ENCODE measurements at places on chromosomes 2 and 18. TPM values are rescaled to one million over a fixed set of nuclear protein-coding genes. Genes with fewer than 3 reads are reported as not detected.
A peak's percentile ranks its signal among the peaks of the same experiment; 100 is the strongest.

The MC5R gene
- not detected for total RNA-seq

DNA sequence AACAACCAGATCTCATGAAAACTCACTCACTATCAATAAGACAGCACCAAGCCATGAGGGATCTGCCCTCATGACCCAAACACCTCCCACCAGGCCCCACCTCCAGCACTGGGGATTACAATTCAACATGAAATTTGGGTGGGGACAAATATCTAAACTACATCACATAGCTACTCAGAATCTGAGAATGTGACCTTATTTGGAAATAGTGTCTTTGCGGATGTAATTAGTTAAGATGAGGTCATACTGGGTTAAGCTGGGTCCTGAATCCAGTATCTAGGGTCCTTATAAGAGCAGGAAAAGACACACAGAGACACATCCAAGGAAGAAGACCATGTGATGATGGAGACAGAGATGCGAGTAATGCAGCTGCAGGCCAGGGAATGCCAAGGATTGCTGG is 27.5 kb upstream of the REEP1 start:
- H3K4me3 ChIP-seq: no peak overlapping the region
- no peaks in the 10 kb centered on the region for H3K27me3 ChIP-seq
- no peaks in the 10 kb centered on the region for H3K4me1 ChIP-seq
- H3K36me3 ChIP-seq: no peaks in the 10 kb centered on the region

DNA sequence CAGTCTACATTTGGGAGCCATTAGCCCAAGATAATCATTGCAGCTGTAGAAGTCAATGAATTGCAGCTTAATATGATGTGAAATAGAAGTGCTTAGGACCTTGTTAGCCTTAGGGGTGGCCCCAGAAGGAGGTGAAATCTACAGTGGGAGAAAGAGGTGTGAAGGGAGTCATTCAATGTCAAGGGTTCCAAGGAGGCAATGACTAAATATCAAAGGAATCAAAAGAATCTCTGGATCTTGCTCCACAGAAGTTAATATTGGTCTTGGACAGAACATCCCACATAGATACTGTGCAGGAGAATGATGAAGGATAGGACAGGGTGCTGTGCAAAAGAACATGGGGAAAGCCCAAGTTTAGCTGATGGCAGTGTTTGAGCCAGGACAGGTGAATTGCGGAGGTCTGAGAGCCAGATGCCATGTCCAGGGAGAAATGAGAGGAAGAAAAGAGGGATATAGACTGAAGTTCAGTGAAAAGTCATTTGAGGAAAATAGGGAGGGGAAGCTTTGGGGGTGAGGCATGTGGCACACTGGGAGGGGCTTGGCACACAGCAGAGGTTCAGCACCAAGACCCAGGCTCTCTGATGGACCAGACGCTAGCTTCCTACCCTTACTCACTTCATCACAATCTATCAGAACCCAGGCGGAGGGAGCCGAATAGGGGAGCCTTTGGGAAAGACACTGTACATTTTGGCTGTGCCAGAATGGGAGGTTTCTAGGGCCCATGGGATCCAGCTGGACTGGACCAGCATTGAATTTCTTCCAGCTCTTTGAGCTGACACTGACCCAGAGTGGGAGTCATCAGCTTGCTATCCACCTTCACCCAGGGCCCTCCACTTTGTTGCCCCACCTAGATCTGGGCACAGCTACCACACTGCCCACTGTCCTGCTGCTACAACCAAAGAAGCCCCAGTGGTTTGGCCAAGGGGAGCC is 2.2 kb downstream of the IL1F10 start:
- H3K27ac ChIP-seq: no peak overlapping the region
- no peak overlapping the region for H3K4me3 ChIP-seq
- H3K36me3 ChIP-seq: no peaks in the 10 kb centered on the region
- no peak for DNase-seq
- H3K4me1 ChIP-seq: no peaks in the 10 kb centered on the region

The TEX261 gene
- total RNA-seq: 26.5 TPM

GRCh38 chr2:231856959-231857358 is 69.2 kb downstream of the NPPC start:
- no peak for DNase-seq
- H3K27me3 ChIP-seq: no peaks in the 10 kb centered on the region
- H3K27ac ChIP-seq: no peak overlapping the region
- H3K4me1 ChIP-seq: no peaks in the 10 kb centered on the region
- H3K36me3 ChIP-seq: no peaks in the 10 kb centered on the region

DNA sequence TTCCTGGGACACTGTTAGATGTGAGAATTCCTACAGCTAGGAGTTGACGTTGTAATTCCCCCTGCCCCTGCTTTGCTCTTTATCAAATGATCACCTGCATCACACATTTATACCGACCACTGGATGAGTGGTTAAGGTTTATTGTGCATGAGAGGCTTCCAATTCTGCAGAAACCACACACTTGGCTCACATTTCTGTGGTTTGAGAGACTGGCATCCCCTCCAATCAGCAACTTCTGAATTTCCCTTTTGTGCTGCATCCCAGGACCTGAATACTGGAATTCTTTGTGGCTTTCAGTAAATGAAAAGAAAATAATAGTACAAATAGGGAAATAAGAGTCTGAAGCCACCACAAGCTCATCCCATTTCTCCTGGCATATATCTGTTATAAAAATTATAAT is 628.7 kb upstream of the PIK3C3 start:
- no peak overlapping the region for H3K27ac ChIP-seq
- no peak for DNase-seq
- H3K4me3 ChIP-seq: no peak overlapping the region
- no peaks in the 10 kb centered on the region for H3K36me3 ChIP-seq
- H3K27me3 ChIP-seq: no peaks in the 10 kb centered on the region

GRCh38 chr2:101921319-101921952 is 70.3 kb upstream of the IL1R2 start:
- H3K27ac ChIP-seq: no peak overlapping the region
- H3K4me1 ChIP-seq: no peaks in the 10 kb centered on the region
- H3K36me3 ChIP-seq: no peaks in the 10 kb centered on the region
- no peak overlapping the region for H3K4me3 ChIP-seq
- no peaks in the 10 kb centered on the region for H3K27me3 ChIP-seq
- no peak for DNase-seq

- H3K27ac ChIP-seq: no peak overlapping the region
- H3K4me3 ChIP-seq: no peak overlapping the region
- H3K36me3 ChIP-seq: no peaks in the 10 kb centered on the region
- H3K27me3 ChIP-seq: no peaks in the 10 kb centered on the region
- no peaks in the 10 kb centered on the region for H3K4me1 ChIP-seq
These were observed 7.5 kb upstream of the MOCOS start for GRCh38 chr18:36179562-36180355.

The MFSD2B gene
- 0.22 TPM for total RNA-seq

- no peak overlapping the region for H3K27ac ChIP-seq
- H3K36me3 ChIP-seq: no peaks in the 10 kb centered on the region
- no peak for DNase-seq
These were observed 59.6 kb downstream of the LDLRAD4 start for GRCh38 chr18:13278062-13278630.

DNA sequence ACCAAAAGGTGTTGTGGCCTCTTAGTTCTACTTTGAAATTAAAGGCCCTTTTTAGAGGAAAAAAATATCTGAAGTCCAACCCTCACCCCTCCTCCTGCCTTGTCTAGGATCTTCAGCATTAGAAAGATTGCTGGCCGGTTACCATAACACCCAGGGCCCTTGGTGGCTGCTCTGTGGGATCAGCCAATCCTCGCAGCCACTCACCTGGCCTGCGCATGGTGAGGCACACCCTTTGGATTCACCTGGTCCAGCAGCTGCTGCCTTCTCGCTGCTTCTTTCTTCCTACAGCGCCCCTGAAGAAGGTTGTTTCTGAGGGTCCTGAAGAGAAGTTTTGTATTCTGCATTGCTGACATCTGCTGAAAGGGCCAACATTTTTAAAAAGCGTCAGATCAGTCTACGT is 25.2 kb downstream of the DYTN start:
- H3K36me3 ChIP-seq: no peaks in the 10 kb centered on the region
- H3K27me3 ChIP-seq: no peaks in the 10 kb centered on the region
- DNase-seq: no peak
- H3K4me3 ChIP-seq: no peak overlapping the region
- H3K27ac ChIP-seq: no peak overlapping the region

- no peaks in the 10 kb centered on the region for H3K27me3 ChIP-seq
- H3K4me1 ChIP-seq: no peaks in the 10 kb centered on the region
- H3K36me3 ChIP-seq: no peaks in the 10 kb centered on the region
- H3K27ac ChIP-seq: no peak overlapping the region
These were observed 52.3 kb downstream of the TDRD15 start for GRCh38 chr2:21175895-21176646.

The CYP27A1 gene
- 346 TPM for total RNA-seq

DNA sequence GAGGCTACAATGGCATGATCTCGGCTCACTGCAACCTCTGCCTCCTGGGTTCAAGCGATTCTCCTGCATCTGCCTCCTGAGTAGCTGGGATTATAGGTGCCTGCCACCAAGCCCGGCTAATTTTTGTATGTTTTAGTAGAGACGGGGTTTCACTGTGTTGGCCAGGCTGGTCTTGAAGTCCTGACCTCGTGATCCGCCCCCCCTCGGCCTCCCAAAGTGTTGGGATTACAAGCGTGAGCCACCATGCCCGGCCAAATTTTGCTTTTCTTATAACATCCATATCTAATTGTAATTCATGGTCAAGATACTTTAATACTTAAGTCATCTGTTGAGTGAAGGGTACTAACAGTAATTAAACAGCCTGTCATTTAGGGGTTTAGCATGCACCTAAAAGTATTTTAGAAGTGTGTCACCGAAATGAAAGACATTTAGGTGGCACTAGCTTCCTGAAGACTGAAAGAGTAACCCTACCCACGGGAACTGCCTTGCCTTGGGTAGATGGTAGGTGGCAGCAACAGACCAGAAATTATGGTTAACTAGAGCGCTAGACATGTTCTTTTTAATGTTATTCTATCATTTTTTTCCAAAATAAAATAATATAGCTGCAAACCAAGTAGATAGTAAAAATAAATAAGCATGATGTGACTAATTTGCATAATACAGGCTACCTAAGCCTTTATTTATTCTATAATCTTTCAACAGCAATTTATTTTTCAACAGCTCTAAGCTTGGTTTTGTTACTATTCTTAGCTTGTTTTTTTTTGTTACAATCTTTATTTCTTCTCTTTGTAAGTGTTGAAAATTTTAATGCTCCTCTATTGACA is 8.6 kb upstream of the ACYP2 start:
- no peaks in the 10 kb centered on the region for H3K27me3 ChIP-seq
- no peaks in the 10 kb centered on the region for H3K36me3 ChIP-seq
- H3K27ac ChIP-seq: peak overlapping the region; percentile 69
- peak overlapping the region; percentile 31 for H3K4me3 ChIP-seq
- peaks cover 19% of the 10 kb centered on the region for H3K4me1 ChIP-seq

GRCh38 chr2:139631966-139632365 is 851.8 kb upstream of the NXPH2 start:
- no peaks in the 10 kb centered on the region for H3K4me1 ChIP-seq
- no peaks in the 10 kb centered on the region for H3K36me3 ChIP-seq
- DNase-seq: no peak
- H3K27me3 ChIP-seq: no peaks in the 10 kb centered on the region
- no peak overlapping the region for H3K4me3 ChIP-seq

- H3K4me1 ChIP-seq: no peaks in the 10 kb centered on the region
- no peak for DNase-seq
- no peaks in the 10 kb centered on the region for H3K27me3 ChIP-seq
- H3K4me3 ChIP-seq: no peak overlapping the region
- H3K27ac ChIP-seq: no peak overlapping the region
- no peaks in the 10 kb centered on the region for H3K36me3 ChIP-seq
These were observed 881.8 kb upstream of the ID2 start for GRCh38 chr2:7800031-7800430.

GRCh38 chr2:219697811-219698747 is 70.6 kb downstream of the SLC4A3 start:
- H3K4me3 ChIP-seq: no peak overlapping the region
- H3K36me3 ChIP-seq: no peaks in the 10 kb centered on the region
- H3K27ac ChIP-seq: no peak overlapping the region
- no peak for DNase-seq

DNA sequence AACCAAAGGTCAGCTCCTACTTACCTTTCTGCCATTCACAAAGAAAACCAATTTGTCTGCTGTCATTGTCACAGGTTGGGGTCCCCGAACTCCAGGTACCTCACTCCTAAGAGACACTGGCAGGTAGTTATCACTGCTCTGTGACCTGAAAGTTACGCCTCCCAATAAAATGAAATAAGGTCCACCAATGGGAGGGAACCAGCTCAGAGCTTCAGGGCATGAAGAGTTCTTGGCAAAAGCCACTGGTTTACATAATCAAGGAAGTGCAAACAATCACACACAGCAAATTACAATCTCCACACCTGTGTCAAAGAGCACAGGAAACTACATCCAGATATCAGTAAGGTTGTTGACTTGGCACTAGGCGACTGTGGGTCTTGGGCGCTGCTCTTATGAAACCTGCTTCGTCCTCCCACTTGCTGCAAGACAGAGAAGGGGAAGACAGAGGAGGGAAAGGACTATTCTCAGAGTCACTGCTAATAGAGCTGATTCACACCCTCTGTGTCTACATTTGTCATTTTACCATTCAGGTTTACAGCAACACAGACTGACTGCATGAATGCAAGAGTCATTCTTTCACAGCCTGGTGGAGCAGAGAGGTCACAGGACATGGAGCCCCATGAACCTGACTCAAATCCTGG is at the start of gene XDH:
Gene XDH, minus strand, starts transcription at position 142 of the 641 bp plus-strand sequence. Its CDS starts 76 bp downstream, at position 66.
- no peaks in the 10 kb centered on the region for H3K27me3 ChIP-seq
- DNase-seq: peak; percentile 61
- peak within 1 kb of the TSS; percentile 31 for H3K27ac ChIP-seq
- H3K36me3 ChIP-seq: no peaks in the 10 kb centered on the region

The COL4A3 gene
- 0.32 TPM for total RNA-seq

DNA sequence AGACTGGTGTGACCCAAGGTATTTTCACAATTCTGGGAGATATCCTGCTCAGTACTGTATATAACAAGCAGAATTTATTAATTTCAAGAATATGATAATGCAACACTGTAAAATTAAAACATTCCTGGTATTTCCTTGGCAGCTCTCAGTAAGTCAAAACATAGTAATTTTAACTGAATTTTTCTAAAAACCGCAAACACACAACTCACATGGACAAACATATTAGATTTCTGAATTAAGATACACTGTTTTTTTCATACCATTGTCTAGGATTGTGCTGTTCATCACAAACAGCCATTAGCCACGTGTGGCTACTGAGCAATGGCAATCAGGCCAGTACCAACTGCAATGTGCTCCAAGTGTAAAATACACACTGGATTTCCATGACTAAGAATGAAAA is 29.6 kb downstream of the LPIN2 start:
- peak overlapping the region; percentile 84 for H3K27ac ChIP-seq
- peaks cover 37% of the 10 kb centered on the region for H3K4me1 ChIP-seq
- no peaks in the 10 kb centered on the region for H3K36me3 ChIP-seq
- H3K27me3 ChIP-seq: no peaks in the 10 kb centered on the region
- DNase-seq: no peak
- no peak overlapping the region for H3K4me3 ChIP-seq

- no peak overlapping the region for H3K4me3 ChIP-seq
- no peak for DNase-seq
- H3K36me3 ChIP-seq: no peaks in the 10 kb centered on the region
- no peak overlapping the region for H3K27ac ChIP-seq
These were observed 89.0 kb downstream of the AAK1 start for GRCh38 chr2:69554568-69554967.

GRCh38 chr2:62704654-62705006 is 883 bp upstream of the EHBP1 start:
- no peaks in the 10 kb centered on the region for H3K36me3 ChIP-seq
- no peak for DNase-seq
- peak overlapping the region; percentile 41 for H3K4me3 ChIP-seq
- peak overlapping the region; percentile 74 for H3K27ac ChIP-seq

The CYTIP gene
- 4.9 TPM for total RNA-seq

GRCh38 chr2:215540658-215541057 is 104.8 kb upstream of the FN1 start:
- no peak for DNase-seq
- H3K4me1 ChIP-seq: no peaks in the 10 kb centered on the region
- no peak overlapping the region for H3K4me3 ChIP-seq
- H3K36me3 ChIP-seq: no peaks in the 10 kb centered on the region

Measured in right lobe of liver (tissue), 6 donors.